ENCODE measurements at places on chromosomes 13 and 19. TPM values are rescaled to one million over a fixed set of nuclear protein-coding genes. Genes with fewer than 3 reads are reported as not detected.

Gene ICAM1
- total RNA-seq, result 20.7 TPM

Gene NKPD1
- 0.72 TPM for total RNA-seq

Gene ZNF285
- total RNA-seq, result 2.2 TPM

Gene GJA3
- 0.67 TPM for total RNA-seq

GRCh38 chr13:86838411-86839120 lies 832.6 kb upstream of the SLITRK5 start:
- no peak for DNase-seq

DNA sequence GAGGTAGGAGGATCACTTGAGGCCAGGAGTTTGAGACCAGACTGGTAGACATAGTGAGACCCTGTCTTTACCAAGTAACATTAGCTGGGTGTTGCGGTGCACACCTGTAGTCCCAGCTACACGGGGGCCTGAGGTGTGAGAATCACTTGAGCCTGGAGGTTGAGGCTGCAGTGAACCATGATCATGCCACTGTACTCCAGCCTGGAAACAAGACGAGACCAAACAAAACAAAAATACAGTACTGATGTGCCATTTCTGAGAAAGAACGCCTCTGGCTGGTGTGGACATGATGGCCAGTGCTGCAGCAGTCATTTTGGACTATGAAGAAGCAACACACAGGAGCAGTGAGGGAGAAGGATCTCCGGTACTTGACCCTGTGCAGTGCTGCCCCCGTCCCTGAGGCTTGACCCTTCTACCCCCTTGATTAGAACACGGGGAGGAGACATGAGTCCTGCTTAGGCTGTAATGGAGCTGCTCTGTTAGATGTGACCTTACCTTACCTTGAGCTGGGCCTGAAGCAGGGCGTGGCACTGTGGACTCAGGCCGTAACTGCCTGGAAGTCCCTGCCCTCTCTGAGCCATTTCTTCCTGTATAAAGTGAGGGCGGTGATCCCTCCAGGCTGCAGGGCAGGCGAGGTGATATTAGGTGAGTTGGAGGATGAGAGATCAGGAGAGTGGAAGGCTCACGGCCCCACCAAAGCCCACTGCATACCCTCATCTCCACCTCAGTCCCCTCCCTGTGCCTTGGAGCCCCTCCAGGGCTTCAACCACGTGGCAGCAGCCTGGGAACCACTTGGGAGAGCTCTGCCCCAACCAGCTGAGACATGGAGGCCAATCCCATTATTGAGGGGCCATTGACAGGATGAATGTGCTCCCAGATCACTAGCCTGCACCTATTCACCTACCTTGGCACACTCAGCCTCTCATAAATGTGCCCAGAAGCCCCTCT lies 5.9 kb downstream of the RPL18A start:
- DNase-seq, result no peak

DNA sequence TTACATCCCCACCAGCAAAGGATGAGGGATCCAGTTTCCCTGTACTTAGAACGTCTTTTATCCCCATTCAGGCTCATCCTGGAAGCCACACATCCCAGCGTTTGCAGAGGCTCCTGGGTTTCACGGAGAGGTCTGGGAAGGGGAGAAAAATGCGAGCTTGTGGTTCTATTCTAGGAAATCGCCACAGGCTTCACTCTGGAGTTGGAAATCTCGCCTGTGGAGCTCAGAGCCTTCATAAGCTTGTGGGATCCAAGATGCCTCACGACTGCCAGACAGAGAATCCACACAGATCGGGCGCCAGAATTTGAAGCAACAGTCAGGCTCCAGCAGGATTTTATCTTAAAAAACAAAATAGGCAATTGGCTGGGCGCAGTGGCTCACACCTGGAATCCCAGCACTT lies 157.9 kb downstream of the PTPRS start:
- DNase-seq, result no peak

- DNase-seq, result no peak
Observed at GRCh38 chr13:58097831-58098230, 466.3 kb downstream of the PCDH17 start.

GRCh38 chr13:19952850-19953249 lies 5.7 kb upstream of the ZMYM2 start:
- no peak for DNase-seq

DNA sequence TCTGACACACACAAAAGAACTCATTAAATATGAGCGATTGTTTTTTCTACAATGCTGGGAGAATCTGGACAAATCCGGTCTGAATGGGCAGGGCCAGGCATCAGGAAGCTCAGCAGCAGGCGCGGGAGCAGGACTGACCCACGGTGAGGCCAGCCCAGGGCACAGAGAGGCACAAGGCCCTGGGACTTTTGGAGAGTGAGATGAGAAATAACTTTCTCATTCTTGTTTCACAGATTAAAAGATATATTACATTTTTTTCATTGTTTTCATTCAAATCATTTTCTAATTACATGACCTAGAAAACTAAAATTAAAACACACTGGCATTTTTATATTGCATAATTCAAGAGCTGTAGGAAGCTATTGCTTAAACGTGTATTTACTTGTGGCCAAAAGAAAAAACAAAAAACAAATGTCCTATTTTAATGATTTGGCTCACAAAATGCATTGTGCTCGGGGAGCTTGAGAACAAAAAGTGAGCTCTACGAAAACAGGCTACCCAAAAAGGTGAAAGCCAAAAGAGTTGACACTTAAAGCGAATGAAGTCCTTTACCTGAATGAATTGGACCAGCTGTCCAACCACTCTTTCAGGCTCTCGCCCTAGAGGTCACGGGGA lies 133.1 kb downstream of the TNFRSF19 start:
- DNase-seq, result no peak

- DNase-seq, result no peak
Observed at GRCh38 chr13:19632915-19633478, 462 bp upstream of the MPHOSPH8 start.

GRCh38 chr19:37989855-37990254 lies 82.8 kb downstream of the SIPA1L3 start:
- no peak for DNase-seq

- DNase-seq, result no peak
Observed at GRCh38 chr13:72556945-72557344, 170.5 kb downstream of the MZT1 start.

- DNase-seq, result no peak
Observed at GRCh38 chr19:42378225-42379215, 11.6 kb downstream of the CNFN start.

DNA sequence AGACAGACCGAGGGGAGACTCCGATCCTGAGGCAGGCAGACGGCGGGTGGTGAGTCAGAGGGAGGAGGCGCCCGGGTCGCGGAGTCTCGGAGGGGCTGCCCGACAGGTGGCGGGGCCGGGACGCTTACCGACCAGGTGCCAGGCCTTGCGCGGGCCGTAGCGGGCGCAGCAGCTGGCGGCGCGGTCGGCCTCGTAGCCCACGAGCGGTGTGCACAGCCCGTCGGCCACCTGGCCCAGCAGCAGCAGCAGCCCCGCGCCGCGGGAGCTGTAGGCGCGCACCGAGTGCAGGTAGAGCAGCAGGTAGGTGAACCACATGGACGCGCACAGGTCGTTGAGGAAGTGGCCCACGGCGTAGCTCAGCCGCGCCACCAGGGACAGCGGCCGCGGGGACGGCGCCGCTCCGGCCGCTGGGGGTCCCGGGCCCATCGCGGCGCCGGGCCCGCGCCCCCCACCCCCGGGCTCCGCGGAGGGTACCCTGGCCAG lies 367 bp downstream of the MFSD12 start:
- DNase-seq, result peak; percentile 80

DNA sequence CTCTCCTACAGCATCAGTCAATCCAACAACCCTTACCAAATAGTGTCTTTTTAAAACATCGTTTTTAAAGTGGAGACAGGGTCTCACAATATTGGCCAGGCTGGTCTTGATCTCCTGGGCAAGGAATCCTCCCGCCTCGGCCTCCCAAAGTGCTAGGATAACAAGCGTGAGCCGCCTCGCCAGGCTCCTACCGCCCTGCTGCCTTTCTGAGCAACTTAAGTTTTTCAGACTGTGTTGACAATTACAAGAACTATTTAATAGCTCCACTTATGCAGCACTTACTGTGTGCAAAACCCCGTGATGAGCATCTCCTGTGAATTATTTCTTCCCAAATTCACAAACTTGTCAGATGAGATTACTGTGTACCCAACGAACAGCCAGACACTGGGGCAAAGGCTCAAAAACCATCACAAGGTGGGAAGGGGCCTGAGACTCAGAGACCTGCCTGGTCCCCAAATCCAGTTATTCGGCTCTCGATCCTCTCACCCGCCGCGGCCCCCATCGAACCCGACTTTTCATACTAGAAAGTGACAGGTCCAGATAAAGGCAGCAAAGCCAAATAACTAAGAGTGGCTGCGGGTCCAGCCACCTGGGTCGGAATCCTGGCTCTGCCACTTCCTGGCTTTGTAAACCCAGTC lies 581 bp downstream of the RPL18 start:
- DNase-seq, result no peak

DNA sequence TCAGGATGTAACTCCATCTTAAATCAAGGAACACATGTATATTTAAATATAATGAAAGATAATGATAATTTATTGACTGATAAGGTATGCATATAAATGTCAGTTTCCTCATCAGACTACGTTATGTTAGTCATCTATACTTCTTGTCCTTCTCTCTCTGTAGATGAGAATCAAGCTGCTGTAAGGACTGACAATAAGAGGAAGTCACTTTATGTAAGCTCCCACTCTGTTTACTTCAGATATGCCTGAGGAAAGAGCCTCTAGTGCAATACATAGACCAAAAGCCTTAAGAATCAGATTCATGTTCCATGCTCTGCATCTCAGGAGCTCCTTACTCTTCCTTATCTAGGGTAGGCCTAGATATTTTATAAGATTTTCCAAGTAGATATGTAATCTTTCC lies 9.6 kb upstream of the SLITRK6 start:
- DNase-seq, result no peak
